HCEC 1CT (cell line): ENCODE measurements at places on chromosomes 6 and 20.

- DNase-seq: peak; percentile 67
Measured at GRCh38 chr6:17086469-17086868, 15.4 kb upstream of the STMND1 start.

GRCh38 chr20:63554361-63555278 is 661 bp downstream of the FNDC11 start:
- no peak for DNase-seq

DNA sequence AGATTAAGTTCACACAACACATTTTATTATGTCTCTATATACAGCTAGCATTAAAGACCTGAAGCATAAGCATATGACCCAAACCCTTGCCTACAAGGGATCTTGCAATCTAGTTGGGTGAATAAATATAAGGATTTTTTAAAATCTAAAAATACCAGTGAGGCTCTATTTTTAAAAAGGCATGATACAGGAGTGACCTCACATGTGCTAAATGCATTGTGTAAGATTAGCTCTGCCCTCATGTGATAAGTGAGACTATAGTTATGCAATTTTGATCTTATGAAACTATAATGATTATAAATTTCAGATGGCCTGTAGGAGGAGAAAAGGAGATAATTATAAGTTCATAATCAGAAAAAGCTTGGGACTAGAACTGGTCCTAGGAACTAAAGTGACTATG is 451.0 kb upstream of the MAN1A1 start:
- peak; percentile 27 for DNase-seq

- no peak for DNase-seq
Measured at GRCh38 chr6:31958412-31958740, 395 bp downstream of the NELFE start.
